ENCODE measurements at places on chromosomes 3 and 15.

DNA sequence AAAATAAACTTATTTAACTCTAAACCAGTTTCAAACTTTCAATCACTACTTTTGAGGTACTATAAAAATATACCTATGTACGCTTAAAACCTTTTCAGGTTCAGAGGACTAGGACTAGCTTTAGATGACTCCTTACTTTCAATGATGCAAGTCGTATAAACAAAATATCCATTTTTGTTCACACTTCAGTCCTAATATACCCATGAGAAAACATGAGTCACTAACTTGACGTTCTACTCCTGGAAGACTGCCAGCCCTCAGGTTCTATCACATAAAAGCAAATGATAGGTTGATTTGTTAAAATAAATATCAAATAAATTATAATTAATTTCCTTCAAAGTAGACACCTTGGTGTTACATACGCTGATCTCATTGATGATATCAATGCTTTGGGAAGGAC lies 10.6 kb upstream of the P3H2 start:
- DNase-seq = no peak

DNA sequence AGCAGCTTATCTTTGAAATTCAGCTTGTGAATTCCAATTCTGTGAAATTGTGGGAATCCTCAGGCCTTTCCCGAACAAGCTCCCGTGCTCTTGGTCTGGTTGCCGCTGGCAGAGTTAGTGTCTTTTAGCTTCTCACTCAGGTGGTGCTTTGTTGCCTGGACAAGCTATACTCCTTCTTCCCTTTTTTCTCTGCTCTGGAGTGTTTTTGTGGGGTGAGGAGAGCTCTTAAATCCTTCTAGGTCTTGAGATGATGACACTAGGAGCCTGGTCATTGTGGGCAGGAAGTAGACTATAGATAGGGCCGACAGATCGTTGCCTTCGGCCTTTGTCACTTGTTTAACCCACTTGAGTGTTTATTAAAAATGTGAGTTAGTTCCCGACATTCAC lies 93.8 kb downstream of the SLCO3A1 start:
- DNase-seq = no peak

DNA sequence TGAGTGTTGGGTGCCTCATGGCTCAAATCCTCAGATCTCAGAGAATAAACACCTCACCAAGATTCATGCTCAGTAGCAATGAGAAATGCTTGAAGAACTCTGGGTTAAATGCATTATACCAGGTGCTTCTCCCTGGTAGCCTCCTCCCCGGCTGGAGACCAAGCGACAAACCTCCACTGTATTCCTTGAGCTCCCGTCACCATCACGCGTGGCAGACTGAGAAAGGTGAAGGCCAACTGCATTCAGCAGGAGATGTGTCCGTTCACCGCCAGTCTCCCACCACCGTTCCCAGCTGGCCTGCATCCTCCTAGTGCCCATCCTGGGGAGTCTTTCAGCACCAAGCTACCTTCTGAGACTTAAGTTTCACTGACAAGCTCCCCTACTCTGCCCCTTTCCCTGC lies 7.5 kb downstream of the CSTA start:
- DNase-seq = no peak

DNA sequence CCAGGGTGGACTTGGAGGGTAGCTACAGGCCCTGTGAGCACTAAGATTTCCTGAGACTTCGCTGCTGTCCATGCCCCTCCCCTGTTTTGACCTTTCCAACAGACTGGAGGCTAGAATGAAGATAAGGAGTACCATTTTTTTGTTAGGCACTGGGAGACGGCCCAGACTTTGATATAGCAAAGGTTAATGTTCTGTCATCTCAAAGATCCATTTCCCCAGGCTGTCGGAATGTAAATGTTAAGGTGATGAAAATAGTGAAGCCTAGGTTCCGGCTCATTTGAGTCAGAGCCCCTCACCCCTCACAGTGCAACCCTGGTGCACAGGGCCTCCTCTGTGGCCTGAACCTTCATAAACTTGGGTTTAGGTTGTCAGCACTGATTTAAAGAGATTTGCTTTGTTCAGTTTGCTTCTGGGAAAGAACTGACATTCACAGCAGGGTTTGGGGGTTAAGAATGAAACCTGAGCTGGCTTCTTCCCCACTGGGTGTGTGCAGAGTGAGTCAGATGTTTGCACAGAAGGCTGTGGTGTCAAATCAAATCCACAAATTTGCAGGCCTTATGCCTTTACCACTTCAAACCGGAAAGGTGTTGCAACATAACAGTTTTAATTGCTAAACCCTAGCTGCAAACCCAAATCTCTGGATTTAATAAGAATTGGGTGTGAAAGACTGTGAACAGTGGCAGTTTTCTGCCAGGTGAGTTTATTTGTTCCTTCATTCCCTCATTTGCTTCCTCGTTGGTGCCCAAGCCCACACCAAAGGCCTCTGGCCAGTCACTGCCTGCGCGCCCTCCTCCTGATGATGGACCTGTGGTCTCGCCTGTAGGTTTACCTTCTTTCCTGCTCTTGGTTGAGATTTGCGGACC lies 20.6 kb upstream of the KCTD6 start:
- DNase-seq = peak; percentile 5

DNA sequence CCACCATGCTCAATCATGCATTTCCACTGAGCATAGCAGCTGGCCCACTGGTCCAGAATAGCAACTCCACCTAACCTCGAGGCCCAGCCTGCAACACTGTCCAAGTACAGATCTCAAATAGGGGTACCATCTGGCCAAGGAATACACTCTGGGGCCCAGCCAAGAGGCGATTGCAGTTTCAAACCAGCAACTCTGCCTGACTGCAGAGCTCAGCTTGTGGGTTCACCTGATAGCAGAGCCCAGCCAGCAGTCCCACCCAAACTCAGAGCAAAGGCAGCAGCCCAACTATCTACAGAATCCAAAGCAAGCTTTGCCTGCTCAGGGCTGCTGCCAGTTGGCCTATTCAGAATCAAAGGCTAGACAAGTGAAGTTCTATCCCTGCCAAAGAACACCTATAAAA lies 30.5 kb downstream of the POLQ start:
- no peak for DNase-seq
